ENCODE measurements at places on chromosomes 2 and 18.

GRCh38 chr2:198289811-198290210 is 485.4 kb downstream of the PLCL1 start:
- no peak for DNase-seq

- DNase-seq, result no peak
Observed at GRCh38 chr2:134359367-134360081, 105.7 kb downstream of the MGAT5 start.

- no peak for DNase-seq
Observed at GRCh38 chr2:112640800-112641675, 4.7 kb upstream of the SLC20A1 start.

- DNase-seq, result no peak
Observed at GRCh38 chr2:21642647-21643046, 518.9 kb downstream of the TDRD15 start.
